ENCODE measurements at places on chromosomes 4 and X.

DNA sequence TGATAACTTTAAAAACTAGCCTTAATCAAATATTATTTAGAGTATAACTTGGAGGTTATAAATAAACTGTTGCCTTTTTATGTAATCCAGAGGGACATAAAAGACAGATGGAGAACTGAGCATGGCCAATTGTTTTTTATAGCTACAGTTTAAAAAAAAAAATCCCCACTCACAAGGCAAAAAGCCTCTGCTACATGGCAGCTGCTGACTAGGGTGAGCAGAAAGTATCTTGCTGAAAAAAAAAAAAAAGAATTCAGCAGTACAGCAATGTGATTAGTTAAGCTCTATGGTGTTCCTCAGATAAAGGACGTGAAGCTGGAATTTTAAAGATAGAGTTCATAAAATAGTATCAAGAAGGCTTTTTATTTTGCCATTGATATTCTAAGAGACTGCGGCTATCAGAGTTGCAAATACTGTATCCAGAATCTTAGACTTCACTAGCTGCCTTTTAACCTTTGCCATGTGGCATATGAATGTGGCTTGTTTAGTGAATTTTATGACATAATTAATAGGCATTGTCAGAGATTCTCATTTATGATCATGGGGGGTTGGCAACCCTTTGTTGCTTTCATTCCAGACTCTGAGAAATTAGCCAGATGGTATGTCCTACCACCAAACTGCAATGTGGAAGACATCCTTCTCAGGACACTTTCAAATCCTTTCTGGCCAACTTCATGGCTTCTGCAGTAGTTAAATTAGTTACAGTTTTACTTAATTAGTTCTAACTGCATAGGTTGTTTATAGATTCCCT, 498.0 kb downstream of the STPG2 start:
- no peak for DNase-seq

- DNase-seq: no peak
Measured at GRCh38 chr4:37673538-37674192, 12.5 kb downstream of the RELL1 start.

GRCh38 chrX:810186-810585, 179.6 kb downstream of the SHOX start:
- no peak for DNase-seq

DNA sequence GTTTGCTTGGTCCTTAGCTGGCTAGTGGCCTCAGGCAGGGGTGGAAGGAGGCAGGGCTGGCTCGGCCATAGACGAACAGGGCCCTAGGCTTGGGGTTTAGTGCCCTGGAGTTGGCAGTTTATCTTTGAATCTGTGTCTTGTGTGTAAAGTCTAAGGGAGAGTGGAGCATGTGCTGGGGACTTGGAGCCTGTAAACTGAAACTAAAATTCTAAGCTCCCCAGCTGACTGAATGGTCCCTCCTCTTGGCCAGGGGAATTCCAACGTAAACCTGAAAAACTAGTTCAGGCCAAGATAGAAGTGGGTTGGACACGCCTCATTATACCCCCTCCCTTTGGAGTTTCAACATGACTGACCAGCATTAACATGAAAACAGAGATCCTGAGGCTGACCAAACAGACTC, 46.1 kb upstream of the GPR78 start:
- DNase-seq: no peak

GRCh38 chr4:38752941-38753806, 29.6 kb downstream of the TLR10 start:
- no peak for DNase-seq

DNA sequence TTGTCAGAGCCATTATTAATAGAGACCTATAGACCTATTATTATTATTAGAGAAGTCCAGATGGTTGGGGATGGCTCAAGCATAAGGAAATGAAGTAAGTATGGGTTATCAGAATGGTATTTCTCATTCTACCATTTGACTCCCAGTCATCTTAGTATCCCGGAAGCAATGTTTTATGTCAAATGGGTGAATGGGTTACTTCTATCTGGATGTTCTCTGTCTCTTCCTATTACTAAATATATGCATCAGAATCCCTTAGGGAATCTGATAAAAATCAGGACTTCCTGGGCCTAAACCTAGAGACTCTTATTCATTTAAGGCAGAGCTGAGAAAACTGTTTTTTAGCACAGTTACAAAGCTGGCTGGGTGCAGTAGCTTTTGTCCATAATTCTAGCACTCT, 149.9 kb downstream of the SLC10A7 start:
- no peak for DNase-seq

- no peak for DNase-seq
Measured at GRCh38 chr4:162767083-162767482, 399.6 kb downstream of the NAF1 start.

GRCh38 chr4:94274912-94275311, 67.2 kb downstream of the SMARCAD1 start:
- DNase-seq: no peak

DNA sequence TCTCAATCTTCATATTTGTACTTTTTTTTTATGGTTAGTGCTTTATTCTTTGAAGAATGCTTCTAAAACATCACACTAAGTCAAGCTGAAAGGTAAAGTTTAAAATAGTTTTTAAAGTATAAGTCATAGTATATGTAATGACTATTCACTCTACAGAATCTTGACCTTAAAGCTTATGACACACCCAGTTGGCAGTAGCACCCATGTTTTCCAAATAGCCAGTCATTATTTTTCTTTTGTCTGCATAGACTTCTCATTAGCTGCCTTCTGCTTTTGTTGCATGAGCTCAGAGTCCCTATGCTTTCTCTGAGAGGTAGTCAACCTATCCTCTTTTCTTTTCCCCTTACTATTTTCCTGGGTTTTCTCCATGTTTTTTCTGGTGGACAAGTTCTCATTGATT, 231.5 kb downstream of the PCDH18 start:
- DNase-seq: no peak

DNA sequence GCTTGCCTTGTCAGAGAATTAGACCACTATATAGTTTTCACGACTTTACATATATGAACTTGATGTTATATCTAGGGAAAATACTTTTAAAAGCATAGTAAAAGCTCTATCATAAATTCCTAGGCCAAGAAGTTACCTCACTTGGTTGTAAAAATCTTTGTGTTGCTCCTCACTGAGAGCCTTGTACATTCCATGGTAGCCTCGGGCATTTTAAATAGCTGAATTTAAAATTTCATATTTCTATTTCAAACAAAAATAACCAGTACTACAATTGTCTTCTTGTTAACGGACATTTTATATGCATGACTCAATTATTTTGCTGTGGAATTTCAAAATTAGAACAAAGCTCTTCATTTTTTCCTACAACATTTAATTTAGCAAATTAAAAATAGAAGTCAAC, 107.6 kb downstream of the MID1 start:
- DNase-seq: no peak

- no peak for DNase-seq
Measured at GRCh38 chrX:31058284-31058683, 13.6 kb downstream of the FTHL17 start.

GRCh38 chrX:50978920-50979682, 68.6 kb downstream of the BMP15 start:
- DNase-seq: no peak

DNA sequence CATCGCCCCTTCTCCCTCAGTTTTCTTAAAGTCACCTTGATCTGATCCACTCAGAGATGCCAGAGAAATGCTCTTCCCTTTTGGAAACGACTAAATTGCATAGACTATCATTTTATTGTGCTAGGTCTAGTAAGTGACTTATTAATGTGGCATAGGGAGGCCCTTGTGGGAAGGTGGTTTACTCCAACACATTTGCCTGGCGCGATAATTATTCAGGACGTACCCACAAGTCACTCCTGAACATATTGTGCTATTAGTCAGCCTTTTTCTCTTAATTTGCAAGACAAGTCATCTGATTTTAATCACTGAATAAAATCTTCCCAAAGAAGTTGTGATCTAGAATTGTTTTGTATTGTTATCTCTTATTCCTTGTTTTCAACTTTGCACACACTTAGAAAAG, 7.6 kb downstream of the ENPEP start:
- DNase-seq: no peak

GRCh38 chrX:107700317-107700774, 72.0 kb downstream of the PRPS1 start:
- no peak for DNase-seq

- DNase-seq: no peak
Measured at GRCh38 chr4:2950221-2950989, 12.8 kb downstream of the NOP14 start.

GRCh38 chr4:137451172-137451825, 81.0 kb downstream of the PCDH18 start:
- no peak for DNase-seq

DNA sequence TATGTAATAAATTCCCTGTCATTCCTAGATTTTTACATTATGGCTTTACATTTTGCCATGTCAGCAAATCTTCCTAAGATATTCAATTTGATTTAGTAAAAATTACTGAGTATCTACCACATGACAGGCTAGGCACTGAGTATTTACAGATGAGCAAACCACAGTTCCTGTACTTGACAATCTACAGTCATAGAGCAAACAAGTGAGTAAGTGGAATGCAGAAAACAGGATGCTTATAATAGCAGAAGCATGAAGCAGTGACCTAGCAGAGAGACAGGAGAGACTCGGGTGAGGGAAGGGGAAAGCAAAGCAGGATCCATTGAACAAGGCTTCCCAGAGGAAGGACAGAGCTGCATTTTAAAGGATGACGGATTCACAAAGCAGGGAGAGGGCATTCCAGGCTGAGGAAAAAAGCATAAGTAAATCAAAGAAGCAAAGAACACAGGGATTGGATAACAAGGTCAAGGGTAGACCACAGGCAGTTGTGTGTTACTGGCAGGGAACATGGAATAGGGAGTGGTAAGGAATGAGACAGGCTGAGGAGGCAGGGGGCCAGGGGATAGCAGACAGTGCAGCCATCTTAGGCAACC, 124.7 kb upstream of the C1QTNF7 start:
- no peak for DNase-seq
